ENCODE measurements at places on chromosomes 7 and 10.

GRCh38 chr7:134948736-134949135 lies 37.6 kb upstream of the AGBL3 start:
- no peak for DNase-seq

- no peak for DNase-seq
These were observed 40.9 kb downstream of the DLD start for GRCh38 chr7:107931740-107932515.

- DNase-seq, result no peak
These were observed 82.7 kb upstream of the WIPF3 start for GRCh38 chr7:29723599-29723998.

DNA sequence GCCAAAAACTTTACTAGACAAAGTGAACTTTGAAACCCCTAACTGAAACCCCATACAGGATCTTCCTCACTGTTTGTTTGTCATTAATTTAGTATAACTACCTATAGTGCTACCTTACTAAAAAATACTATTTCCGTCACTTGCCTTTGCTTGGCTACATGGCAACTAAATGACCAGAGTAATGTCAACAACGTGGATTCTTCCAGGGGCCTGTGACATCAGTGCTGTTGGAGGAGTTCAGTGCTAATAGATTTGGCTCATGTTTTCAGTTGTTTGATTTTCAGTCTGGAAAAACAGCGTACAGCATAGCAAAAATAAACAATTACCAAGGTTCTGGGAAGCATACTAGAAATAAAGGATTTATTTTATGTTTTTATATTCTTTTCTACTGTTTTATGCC lies 3.0 kb upstream of the ASB15 start:
- no peak for DNase-seq

GRCh38 chr10:34337917-34338316 lies 477.2 kb downstream of the PARD3 start:
- no peak for DNase-seq

- no peak for DNase-seq
These were observed 18.1 kb downstream of the CDC123 start for GRCh38 chr10:12214093-12214492.

DNA sequence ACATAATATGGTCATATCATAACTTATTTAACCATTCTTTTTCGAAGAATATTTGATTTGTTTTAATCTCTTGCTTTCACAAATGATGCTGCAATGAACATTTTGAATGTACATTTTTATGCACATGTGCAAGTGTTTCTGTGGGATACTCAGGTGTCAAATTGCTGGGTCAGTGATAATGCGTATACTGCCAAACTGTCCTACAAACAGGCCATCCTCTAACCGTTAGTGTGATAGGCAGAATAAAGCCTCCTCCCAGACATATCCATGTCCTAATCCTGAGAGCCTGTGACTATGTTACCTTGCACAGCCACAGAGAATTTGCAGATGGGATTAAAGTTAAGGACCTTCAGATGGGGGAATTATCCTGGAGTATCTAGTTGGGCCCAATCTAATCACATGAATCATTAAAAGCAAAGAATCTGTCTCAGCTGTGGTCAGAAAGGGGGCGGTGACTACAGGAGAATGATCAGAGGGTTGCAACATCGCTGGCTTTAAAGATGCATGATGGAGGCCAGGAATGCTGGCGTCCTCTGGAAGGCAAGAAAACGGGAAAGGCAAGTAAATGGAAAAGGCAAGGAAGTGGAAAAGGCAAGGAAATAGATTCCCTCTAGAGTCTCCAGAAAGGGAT lies 46.7 kb downstream of the FZD1 start:
- DNase-seq, result no peak

- DNase-seq, result no peak
These were observed 5.8 kb downstream of the UNCX start for GRCh38 chr7:1238450-1238882.

- no peak for DNase-seq
These were observed 52.0 kb downstream of the BAIAP2L1 start for GRCh38 chr7:98348726-98349474.

- DNase-seq, result no peak
These were observed 588 bp downstream of the GLI3 start for GRCh38 chr7:42236266-42236975.

- no peak for DNase-seq
These were observed 527.0 kb upstream of the MGMT start for GRCh38 chr10:128940081-128940480.

GRCh38 chr7:117572856-117573620 lies 93.2 kb downstream of the CFTR start:
- DNase-seq, result no peak

- DNase-seq, result no peak
These were observed 28.2 kb downstream of the PPIF start for GRCh38 chr10:79375321-79376077.

- peak; percentile 60 for DNase-seq
These were observed 613 bp downstream of the AP5Z1 start for GRCh38 chr7:4775848-4776623.

DNA sequence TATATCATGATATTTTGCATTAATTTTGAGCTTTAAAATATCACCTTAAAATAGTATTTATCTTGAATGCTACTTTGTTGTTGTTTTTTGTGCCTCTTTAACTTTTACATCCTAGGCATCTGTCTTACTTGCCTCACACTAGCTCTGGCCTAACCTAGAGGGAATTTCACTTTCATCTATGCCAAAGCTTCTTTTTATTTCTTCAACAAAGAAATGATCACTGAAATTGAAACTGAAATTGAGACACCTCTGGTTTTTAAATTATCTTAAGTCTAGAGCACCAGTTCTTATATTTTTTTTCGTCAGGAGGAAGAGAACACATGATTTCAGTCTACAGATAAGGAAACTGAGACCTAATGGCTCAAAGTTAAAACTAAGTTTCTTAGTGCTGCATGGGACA lies 3.5 kb upstream of the SCIN start:
- no peak for DNase-seq

DNA sequence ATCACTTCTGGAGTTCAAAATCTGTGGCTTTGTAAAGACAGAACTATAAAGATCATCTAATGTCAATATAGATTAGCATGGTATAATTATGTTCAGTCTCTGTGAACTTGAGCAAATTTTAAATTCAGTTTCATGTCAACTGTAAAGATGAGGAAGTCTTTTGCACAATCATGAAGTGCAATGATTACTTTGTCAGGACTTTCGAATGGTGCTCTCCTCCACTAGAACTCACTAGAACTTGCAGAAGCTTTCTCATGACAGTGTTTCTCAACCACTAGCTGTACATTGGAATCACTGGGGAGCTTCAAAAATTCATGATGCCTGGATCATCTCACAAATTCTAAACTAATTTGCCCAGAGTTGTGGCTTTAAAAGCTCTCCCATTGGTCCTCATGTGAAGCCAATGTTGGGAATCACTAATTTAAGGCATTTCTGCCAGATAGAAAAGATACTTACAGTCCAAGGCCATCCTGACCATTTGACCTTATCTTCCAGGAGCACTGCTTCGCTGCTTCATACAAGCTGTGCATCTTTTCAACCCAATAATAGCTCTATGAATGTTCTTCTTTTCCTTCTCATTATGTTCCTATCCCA lies 12.9 kb downstream of the OR2AE1 start:
- DNase-seq, result no peak

DNA sequence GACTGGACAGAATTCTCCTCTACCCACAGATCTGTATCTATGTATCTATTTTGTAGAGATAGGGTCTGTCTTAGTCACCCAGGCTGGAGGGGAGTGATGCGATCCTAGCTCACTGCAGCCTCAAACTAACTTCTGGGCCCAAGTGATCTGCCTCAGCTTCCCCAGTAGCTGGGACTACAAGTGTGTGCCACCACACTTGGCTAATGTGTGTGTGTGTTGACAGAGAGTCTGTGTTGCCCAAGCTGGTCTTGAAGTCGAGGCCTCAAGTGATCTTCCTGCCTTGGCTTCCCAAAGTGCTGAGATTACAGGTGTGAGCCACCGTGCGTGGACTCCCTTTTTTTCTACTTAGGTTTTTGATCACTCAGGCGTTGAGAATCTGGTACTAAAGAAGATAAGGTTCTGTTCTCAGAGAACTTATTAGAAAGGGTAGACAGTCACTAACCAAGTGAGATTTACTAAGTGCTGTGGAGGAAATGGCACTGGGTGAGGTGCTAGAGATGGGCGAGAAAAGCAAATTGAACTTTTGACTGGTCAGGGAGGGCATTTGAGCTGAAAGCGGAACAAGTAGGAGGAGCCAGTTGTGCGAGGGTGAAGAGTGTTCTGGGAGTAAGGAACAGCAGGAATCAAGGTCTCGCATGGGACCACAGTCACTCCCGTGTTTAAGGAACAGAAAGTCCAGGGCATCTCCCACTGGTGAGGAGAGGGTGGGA lies 18.0 kb downstream of the NDUFB2 start:
- no peak for DNase-seq

- no peak for DNase-seq
These were observed 116.8 kb upstream of the TBX20 start for GRCh38 chr7:35370687-35371086.

GRCh38 chr7:158672975-158673374 lies 31.6 kb downstream of the NCAPG2 start:
- DNase-seq, result no peak

DNA sequence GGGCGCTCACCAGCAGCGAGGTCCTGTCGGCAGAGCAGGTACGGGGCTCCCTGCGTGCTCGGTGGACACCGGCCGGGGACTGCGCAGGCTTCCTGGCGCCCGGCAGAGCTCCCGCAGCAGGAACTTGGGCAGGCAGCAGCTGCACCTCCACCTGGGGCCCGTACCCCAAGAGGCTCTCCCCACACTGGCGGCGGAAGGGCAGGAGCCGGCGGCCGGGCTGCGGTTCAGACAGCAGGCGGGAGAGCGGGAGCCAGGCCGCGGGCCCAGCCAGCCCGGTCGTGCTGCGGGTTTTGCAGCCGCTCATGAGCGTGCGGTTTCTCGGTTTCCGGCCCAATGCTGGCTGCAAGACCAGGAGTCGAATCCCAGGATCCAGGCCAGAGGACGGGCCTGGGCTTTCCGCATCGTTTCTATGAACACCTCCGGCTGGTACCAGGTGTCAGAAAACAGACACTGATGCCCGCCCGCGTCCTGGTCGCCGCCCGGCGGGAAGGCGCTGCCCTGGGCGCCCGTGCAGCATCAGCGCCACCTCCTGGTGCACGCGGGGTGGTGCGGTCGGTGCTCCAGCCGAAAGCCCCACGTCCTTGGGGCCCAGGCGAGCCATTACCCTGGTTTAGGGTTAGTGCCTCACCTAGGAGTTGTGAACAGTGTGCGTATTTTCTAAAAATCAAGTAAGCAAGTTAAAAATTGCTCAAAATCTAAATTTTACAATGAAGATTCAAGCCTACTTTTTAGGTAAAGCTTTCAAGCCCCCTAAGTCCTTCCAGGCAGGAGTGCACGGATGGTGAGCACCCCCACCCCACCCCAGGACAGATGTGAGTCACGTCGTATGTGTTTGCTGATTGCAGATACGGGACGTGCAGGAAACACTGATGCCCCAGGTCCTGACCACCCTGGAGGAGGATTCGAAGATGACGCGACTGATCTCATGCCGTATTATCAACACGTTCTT lies 47.4 kb upstream of the PRKAR1B start:
- no peak for DNase-seq

- DNase-seq, result no peak
These were observed 59.3 kb upstream of the VWC2 start for GRCh38 chr7:49714182-49714581.

DNA sequence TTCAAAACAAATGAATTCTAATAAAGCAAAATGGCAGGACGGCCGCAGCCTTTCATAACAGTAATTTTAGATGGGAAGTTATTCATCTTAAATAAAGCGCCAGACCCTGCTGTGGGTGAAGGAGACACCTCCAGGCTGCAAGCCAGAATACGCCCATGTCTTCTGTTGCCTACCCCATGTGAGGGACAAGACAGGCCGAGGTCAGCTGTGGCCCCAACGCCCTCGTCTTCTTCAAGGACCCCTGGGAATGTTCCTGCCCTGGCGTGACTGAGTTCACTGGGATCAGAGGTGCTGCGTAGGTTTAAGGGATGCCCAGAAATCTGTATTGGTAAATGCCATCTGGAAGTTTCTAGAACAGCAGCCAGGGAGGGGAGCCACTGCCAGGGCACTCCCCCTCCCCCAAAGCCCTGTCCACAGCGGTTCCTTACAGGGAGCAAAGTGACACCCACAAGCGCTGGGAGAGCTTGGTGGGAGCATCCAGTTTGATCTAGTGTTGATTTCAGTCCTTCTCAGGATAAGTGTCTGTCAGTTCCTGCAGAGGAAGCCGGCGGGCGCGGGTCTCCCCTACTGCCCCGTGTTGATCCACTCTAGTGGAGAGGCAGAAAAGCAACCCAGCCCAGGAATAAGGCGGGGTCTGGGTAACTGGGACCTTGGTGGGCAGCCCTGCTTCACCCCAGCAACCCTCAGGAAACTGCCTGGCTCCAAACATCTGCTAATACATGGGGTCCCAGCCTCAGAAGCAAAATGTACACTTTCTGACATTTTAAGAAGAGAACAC lies 20.6 kb downstream of the PAPOLB start:
- DNase-seq, result no peak

- DNase-seq, result peak; percentile 95
These were observed 9.8 kb upstream of the MRPS16 start for GRCh38 chr10:73262105-73262730.

- no peak for DNase-seq
These were observed 20.8 kb upstream of the GHITM start for GRCh38 chr10:84118395-84119006.

DNA sequence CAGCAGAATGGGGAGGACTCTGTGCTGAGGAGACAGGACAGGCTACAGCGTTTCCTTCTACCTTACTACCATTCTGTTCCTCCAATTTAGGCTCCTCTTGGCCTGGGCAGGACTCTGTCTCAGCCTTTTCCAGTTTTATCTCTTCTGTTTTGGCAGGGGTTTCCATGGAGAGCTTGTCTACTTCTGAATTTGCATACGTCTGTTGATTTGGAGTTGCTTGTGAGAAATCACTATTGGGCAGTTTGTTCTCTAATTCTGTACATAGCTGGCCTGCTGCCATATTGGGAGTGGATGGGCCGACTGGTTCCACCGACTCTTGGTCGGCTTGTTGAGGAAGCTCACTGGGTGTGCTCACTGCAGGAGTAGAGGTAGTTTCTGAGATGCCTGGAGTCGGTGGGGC lies 136.8 kb downstream of the GALNT11 start:
- DNase-seq, result no peak

GRCh38 chr10:15658069-15658702 lies 61.5 kb downstream of the ITGA8 start:
- DNase-seq, result no peak

- DNase-seq, result no peak
These were observed 32.4 kb upstream of the VKORC1L1 start for GRCh38 chr7:65840446-65840845.

DNA sequence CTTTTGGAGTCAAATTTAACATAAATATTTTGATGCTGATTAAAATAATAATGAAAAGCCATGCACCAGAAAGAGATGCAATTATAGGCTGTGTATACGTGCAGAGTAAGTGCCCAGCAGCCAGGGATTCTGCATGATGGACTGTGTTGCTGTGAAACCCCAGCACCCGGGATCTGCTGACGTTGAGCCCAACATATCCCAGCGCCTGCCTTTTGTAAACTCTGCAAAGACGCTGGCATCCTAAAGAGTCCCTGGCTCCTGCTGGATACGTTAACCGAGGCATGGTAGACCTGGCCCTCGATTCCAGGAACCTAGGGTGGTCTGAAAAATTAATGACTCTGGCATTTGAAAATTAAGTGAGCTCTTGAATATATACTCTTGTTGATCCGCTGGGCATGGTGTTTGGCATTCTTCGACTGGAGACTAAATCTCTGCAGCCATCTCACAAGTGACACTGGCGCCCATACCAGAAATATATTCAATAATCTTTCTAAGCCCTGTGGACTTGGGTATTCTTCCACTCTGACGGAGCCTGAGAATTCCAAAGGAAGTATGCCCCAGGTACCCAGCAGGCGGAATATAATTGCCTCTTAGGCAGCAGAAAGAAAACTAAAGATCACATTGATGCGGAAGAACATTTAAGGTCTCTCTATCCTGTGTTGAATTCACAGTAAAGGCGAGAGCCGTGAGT lies 191.2 kb upstream of the SH2B2 start:
- no peak for DNase-seq
